BJ (cell line): ENCODE measurements at places on chromosomes 3 and 15. TPM values are rescaled to one million over a fixed set of nuclear protein-coding genes. Genes with fewer than 3 reads are reported as not detected.

DNA sequence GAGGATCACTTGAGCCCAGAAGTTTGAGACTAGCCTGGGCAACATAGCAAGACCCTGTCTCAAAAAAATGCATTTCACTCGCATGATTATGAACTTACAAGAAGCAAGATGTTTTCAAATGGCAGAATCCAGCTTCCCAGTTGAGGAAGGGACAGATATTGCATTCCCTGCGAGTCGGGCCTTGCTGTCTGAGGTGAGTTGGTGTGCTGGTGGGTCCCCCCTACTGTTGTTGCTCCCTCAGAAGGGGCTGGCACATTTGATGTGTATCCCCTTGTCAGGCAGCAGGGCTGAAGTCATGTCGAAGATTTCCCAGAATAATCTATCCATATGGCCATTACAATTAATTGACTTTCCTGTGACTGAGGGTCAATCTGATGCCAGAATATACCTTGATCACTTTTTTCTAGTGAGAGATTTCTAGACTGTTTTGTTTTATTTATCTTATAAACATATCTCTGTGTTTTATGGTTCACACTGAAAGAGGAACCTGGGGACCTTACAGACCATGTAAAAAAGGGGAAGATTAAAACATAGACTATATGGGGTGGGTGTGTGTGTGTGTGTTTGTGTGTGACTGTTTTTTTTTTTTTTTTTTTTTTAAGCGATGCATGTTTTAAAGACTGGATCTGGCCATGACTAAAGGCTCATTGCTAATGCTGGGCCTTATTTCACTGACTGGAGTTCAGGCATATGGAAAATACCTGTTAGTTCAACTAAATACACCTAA, 112.1 kb upstream of the MRPS22 start:
- DNase-seq: no peak

GRCh38 chr15:72965671-72966070, 86.6 kb upstream of the NEO1 start:
- no peak for DNase-seq

DNA sequence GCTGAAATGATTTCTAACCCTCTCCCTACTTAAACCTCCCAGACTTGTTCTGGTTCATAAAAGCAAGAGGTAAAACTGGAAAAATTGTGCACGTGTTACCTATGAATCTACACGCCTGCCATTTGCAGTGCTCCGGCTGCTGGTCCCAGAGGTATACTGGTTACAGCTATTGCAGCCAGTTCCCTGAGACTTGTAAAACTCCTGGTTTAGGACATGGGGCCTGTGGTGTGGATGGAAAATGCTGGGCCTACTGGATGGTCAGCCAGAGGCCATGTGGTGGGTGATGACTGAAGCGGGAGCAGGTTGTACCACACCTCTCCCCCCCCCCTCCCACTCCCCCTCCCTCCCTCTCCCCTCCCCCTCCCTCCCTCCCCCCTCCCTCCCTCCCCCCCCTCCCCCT, 45.0 kb downstream of the SENP2 start:
- no peak for DNase-seq

GRCh38 chr3:185115371-185115770, 37.5 kb downstream of the C3orf70 start:
- DNase-seq: no peak

DNA sequence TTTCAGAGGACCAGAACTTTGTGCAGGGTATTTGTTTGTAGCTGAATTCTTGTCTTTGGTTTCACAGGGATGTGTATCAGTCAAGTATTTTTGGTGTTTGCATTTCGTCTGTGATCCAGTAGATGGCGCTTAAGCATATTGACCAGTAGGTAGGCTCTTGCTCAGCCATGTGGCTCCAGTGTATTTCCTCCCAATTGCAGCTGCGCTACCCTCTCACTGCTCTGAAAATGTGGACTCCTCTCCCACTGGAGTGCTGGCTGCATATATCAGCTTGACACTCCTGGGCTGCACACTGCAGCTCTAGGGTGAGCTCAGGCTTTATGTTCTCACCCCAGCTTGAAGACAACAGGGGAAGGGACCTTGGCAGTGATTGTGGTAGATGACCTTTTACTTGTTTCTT, 1264.3 kb upstream of the ALCAM start:
- no peak for DNase-seq

DNA sequence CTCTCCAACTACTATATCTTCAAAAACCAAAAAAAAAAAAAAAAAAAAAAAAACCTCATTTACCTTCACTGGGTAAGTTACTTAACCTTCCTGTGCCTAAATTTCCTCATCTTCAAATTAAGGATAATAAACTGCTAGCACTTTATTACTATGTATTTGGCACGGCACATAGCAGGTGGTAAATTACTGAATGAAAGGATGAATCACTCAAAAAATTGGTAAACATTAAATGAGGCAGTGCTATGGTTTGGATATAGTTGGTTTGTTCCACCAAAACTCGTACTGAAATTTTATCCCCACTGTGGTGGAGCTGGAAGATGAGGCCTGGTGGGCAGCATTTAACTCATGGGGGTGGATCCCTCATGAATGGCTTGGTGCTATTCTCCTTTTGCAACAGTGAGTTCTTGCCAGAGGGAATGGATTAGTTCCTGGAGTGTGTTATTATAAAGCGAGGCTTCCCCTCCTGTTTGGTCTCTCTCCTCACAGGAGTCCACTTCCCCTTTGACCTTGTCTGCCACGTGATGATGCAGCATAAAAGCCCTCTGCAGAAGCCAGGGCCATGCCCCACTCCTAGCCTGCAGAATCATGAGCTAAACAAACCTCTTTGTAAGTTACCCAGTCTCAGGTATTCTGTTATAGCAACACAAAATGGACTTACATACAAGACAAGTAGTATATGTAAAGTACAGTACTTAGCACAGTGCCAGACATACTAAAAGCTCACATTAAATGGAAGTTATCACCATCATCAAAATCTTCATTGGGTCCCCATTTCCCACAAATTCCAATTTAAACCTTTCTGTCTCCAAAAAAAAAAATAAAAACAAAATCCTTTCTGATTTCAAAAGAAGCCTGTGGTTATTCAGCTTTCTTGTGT, 20.6 kb downstream of the DCUN1D1 start:
- no peak for DNase-seq

DNA sequence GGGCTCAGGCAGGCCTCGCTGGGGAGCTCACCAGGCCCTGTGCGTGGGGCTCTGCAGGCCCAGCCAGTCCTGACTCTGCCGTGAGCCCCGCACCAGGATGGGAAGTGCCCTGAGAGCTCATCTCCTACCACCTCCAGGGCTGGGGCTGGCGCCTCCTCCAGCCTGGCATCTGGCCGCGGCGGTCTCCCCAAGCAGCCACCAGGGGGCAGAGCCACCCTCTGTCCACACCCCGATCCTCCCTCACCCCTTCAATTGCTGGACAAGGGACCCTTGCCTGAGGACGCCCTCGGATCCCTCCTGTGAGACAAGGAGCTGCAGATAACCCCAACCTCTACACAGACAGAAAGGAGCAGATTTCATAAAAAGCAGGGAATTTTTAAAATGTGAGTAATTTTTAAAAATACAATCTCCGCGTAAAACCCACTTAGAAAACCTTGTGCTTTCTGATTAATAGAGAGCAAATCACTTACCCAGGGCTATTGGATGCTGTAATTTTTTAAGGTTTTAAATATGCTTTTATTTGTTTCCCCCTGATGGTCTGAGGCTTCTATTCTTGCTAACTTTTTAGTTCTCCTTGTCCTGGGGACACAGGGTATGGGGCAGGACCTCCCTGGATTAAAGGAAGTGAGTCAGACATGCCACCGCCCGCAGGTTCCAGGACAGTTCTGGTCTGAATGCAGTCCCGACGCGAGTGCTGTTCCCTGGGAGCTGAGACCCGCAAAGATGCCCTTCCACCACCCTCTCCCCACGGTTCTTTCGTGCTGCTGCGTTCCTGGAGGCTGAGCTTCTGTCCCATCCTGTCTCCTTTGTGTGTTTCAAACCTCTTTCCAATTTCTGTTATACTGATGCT, 52.3 kb upstream of the CHRNA7 start:
- no peak for DNase-seq

- no peak for DNase-seq
These were observed 141.0 kb upstream of the MYRIP start for GRCh38 chr3:39668420-39668819.

DNA sequence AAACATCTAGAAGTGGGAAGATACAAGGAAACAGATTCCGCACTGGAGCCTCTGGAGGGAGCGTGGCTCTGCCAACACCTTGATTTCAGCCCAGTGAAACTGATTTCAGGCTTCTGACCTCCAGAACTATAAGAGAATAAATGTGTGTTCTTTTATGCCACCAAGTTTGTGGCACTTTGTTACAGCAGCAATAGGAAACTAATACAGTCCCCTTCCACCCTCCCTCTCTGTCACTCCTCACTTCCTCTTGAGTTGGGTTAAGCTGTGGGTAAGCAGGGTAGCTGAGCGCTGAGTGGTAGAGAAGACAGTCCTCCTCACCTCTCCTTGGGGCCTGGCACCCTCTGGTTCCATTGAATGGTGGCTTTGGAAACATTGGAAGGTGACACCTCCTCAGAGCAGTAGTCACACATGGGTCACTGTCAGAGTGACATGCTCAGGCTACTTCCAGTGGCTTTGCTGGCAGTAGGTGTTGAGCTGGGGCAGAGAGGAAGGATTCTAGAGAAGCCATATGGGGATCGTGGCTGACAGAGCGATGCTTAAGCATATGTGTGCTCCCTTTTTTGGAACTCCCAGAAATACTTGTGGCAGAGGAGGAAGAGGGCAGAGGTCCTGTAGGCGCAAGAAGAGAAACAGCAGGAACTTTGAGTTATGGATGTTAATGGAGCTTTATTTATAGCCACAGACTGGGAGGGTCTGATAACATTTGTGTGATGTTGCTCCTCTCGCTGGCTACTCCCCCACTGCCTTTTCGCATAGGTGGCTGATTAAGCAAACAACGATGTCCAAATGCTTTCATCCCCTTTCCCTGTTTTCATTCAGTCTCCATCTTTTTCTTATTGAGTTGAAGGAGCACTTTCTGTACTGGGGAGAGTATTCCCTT, 14.8 kb upstream of the HCN4 start:
- DNase-seq: no peak

DNA sequence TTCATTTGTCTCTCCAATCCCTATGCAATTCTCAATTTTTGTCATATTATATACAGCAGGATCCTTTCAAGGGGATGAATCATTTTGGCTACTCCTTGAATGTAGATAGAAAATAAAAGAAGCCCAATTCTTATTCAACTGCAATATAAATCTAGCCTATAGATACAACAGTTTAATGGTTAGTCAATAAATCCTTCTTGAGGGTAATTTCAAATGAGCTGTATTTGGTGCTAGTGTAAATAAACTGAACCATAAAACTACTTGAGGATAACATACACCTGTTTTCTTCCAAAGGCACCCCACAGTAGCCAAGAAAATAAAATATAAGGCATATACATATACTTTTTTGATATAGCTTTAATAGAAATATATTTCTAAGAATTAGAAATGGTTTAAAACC, 830.3 kb downstream of the ROBO1 start:
- no peak for DNase-seq

GRCh38 chr3:114323546-114324254, 29.9 kb downstream of the TIGIT start:
- no peak for DNase-seq

DNA sequence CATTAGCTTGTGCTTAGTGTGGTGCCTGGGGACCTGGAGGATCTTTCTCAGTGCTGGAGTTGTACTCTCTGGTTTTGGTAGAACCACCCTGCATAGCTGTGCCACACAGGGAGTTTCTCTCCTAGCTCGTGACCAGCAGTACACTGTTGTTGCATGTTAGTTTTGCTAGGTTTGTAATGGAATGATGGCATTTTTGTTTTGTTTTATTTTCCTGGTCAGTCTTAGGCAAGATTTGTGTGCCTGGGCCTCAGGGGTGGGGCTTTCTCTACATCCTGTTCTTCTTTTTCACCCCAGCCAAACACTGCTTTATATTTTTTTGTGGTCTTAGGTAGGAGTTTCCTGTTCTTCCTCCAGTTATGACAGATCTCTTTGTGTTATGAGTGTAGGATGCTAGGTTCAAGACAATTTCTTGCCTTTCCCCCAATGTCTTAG, 534.5 kb upstream of the KCNMB2 start:
- DNase-seq: no peak

- no peak for DNase-seq
These were observed 74.4 kb upstream of the CTDSPL start for GRCh38 chr3:37787153-37787867.

DNA sequence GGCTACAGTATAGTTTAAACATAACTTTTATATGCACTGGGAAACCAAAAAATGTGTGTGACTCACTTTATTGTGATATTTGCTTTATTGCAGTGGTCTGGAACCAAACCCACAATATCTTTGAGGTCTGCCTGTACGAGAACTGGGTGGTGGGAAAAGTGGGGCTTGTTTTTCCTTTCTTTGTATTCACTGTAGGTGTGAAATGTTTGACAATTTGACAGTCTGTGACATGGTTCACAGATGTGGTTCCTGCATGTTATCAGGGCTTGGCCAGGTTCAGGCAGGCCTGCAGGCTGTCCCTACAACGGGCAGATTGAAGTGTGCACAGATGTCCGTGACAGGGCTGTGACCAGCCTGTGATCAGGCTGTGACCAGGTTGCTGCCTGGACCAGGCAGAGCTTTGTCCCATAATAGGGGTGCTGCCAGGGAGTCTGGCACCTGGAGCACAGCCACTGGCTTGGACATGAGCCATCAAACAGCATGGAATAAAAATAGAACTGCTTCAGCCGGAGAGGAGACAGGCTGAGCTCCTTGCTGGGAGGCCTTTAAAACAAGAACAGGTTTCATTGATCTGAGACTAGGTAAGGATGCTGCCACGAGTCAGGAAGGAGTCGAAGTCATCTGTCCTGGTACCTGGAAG, 61.0 kb downstream of the KLF13 start:
- DNase-seq: peak; percentile 49

GRCh38 chr3:71026634-71027578, 556.6 kb downstream of the FOXP1 start:
- no peak for DNase-seq

GRCh38 chr3:41845826-41846225, 116.1 kb downstream of the ULK4 start:
- no peak for DNase-seq

Gene CAPN7
- polyA plus RNA-seq: 12.9 and 22.1 TPM in 2 replicates

Gene TMEM212
- polyA plus RNA-seq: not detected in 2 replicates

Gene SLC6A11
- not detected in 2 replicates for polyA plus RNA-seq

Gene WWTR1
- polyA plus RNA-seq: 94.5 and 119 TPM in 2 replicates

Gene DNAJA4
- 2.8 and 4.1 TPM in 2 replicates for polyA plus RNA-seq

Gene SLC27A2
- polyA plus RNA-seq: 0.22 and 0.34 TPM in 2 replicates
